Activated CD4-positive, CD25-positive, alpha-beta regulatory T cell (primary cell): ENCODE measurements at places on chromosomes 1 and 21.

DNA sequence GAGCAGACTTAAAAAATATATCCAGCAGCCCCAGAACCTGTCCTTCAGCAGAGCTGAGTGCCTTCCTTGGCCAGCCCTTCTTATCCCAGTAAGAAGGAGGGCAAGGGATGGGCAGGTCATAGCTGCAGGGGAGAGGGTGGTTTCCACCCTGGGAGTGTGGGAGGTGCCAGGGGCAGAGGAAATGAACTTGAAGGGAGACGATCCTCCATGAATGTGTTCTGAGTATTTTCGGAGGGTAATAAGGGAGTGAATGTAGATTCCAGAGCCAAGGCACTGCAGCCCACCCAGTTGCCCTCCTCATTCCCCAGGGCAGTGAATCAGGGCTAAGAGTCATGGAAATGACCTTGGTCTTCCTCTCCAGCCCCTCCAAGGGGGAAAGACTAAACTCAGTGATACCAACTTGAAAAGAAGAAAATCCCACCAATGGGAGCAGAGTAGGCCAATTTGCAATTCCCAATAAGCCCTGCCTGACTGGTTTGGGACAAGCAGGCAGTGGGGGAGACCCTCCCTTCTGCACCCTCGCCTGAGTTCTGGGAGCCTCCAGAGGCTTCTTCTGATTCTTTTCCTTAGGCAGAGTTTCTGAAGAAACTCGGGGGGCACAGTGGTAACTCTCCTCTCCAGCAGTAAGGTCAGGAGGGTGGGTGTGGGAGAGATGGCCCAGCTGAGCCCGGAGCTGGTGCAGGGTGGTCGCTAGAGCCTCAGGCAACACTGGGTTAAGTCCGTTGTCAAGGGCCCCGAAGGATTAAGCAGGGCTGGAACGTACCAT, 4.2 kb downstream of the MYOG start:
- no peak for DNase-seq

DNA sequence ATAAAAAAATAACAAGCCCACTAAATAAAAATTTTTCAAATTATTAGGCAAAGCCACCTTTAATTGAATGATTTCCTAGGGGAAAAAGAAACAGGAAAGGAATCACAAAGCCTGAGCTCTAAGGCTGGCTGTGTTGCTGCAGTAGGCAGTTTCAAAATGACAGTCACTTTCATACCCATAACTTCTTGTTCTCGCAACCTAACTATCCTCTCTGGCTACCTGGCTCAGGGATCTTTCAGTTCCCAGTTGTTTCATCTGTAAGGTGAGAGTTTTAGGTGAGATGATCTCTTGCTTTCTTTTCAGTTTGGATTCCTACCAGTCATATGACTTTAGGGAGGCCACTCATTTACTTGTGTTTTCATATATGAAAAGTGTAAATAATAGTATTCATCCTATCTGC, 226.1 kb downstream of the ASTN1 start:
- DNase-seq = no peak

GRCh38 chr1:38138498-38139233, 92.1 kb upstream of the POU3F1 start:
- DNase-seq = no peak

- DNase-seq = no peak
Measured at GRCh38 chr1:213724640-213725536, 262.9 kb upstream of the PROX1 start.

DNA sequence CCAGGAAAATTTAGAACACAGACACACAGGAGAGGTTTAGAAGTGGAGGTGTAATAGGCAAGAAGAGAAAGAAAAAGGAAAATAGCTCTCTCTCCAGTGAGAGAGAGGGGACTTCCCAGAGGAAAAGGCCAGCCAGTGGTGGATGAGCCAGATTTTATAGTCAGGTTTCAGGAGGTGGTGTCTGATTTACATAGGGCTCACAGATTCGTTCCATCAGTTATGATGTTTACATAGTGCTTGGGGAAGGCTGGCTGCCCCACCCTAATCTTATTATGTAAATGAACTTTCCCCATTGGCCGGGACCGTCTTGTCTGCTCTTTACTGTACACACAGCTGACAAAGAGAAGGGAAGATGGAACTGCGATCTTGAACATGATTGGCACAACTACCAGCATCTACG, 797.3 kb downstream of the PLA2G4A start:
- no peak for DNase-seq

GRCh38 chr1:43327549-43328292, 9.9 kb upstream of the MPL start:
- no peak for DNase-seq

- no peak for DNase-seq
Measured at GRCh38 chr1:174914991-174915390, 84.8 kb upstream of the CACYBP start.

- no peak for DNase-seq
Measured at GRCh38 chr1:99672530-99673213, 26.8 kb downstream of the PALMD start.

DNA sequence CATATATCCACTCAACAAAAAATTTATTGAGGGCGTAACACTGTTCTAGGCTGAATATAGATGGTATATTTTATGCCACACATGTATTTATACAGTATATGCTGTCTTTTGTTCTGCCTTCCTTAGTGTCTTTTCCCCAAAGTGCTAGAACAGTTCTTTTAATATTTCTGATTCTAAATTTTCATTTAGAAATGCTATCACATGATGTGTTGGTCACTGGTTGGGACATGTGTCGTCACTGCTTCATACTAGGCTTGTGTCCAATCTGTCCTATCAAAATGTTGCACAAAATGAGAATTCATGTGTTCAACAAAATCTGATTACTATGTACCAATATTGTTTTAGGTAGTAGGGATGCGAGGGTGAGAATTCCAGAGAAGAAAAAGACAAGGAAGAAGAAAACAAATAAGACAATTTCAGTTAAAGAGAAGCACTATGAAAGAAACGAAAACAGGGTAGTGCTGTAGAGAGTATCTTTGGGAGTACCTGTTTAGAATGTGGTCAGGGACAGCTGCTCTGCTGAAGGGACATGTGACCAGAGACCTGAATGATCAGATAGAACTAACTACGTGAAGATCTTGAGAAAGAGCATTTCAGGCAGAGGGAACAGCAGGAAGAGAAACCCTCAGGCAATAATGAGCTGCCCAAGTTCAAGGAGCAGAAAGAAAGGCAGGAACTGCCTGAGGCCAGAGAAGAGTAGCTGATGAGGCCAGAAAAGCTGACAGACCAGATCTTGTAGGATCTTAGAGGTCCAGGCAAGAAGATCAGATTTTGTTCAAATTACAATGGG, 1.3 kb downstream of the KMO start:
- no peak for DNase-seq

GRCh38 chr1:203036537-203036936, 10.2 kb downstream of the PPFIA4 start:
- DNase-seq = no peak

- DNase-seq = no peak
Measured at GRCh38 chr1:100127226-100127625, 5.5 kb downstream of the SASS6 start.

GRCh38 chr1:205246351-205247119, 18.8 kb downstream of the TMCC2 start:
- no peak for DNase-seq

GRCh38 chr1:2210084-2210653, 15.6 kb upstream of the FAAP20 start:
- no peak for DNase-seq

- DNase-seq = no peak
Measured at GRCh38 chr21:36254106-36254941, 65.7 kb upstream of the MORC3 start.

DNA sequence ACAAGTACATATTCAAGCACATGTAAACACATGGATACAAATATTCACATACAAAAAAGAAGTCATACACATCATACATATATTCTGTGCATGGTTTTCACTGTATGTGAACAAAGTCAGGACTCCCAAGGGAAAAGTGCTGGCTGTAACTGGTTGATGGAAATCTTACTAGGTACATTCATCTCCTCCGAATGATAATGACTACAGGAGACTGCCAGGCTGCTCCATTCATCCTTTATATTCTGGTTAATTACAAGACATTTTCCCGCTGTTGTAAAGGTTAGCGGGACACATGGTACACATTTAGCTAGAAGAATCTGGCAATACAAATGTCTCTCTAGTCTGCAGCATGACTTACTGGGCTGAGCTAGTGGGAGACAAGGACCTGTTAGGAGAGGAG, 26.2 kb upstream of the HMGB4 start:
- DNase-seq = no peak

- no peak for DNase-seq
Measured at GRCh38 chr1:2110738-2111673, 60.8 kb downstream of the PRKCZ start.

DNA sequence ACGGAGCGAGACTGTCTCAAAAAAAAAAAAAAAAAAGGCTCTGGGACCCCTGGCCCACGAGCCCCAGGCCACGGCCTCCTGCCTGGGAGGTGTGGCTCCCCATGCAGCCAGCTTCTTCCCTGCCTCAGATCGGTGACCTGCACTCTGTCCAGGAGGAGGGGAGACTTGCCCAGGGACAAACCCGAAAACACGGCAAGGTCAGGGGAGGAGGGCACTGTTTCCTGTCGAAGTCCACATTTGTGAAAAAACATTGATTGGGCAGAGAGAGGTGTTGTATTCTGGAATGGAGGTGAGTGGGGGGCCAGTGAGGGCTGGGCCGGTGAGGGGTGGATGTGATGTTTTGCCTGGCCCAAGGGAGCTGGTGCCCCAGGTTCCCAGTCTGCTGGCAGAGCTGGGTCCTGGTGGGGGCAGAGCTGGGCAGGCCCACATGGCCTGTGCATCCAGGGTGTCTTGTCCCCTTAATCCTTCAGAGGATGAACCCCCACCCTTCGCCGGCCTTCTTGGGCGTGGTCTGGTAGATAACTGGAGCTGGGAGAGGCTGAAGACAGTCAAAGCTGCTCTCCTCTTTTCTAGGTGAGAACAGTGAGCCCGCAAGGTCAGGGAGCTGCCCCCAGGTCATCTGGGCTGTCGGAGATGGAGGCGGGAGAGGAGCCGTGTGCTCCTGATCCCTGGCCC, 12.4 kb upstream of the FAAP20 start:
- no peak for DNase-seq

- DNase-seq = no peak
Measured at GRCh38 chr1:150235294-150235851, 539 bp downstream of the ANP32E start.

DNA sequence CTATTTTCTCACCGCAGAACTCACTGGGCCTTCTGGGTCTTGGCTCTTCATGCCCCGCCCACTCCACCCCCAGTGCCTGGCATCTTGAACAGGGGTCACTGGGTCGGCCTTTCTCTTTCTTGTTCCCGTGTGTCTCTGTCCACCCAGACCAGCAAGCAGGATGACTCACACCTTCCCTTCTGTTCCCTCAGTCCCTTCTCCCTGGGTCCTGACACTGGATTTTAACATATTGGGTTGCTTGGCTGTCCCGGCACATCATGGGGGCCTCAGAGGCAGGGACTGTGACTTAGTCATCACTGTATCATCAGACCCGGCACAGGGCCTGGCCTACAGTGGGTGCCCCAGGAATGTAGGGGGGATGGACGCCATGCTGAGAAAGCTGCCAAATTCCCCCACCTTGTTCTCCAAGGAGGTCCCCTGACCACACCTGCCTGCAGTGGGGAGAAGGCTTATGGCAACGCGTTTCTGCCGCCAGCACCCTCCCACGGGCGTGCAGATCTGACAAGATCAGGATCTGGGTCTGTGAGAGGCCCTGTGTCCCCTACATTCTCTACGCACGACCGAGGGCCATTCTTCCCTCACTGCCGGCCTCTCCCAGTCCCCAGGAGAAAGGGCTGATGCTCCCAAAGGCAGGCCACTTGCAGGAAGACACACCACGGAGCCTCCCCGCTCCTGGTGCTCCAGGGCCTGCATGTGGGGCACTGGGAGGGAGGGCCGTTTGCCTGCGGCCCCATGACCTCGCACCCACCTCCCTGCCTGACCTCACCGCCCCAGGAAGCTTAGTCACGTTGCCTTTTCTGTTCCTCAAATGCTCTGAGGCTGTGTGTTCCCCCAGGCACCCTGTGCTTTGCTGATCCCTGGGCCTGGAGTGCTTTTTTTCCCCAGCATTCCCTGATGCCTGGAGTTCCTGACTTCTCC, 157.2 kb upstream of the TMEM51 start:
- DNase-seq = no peak

DNA sequence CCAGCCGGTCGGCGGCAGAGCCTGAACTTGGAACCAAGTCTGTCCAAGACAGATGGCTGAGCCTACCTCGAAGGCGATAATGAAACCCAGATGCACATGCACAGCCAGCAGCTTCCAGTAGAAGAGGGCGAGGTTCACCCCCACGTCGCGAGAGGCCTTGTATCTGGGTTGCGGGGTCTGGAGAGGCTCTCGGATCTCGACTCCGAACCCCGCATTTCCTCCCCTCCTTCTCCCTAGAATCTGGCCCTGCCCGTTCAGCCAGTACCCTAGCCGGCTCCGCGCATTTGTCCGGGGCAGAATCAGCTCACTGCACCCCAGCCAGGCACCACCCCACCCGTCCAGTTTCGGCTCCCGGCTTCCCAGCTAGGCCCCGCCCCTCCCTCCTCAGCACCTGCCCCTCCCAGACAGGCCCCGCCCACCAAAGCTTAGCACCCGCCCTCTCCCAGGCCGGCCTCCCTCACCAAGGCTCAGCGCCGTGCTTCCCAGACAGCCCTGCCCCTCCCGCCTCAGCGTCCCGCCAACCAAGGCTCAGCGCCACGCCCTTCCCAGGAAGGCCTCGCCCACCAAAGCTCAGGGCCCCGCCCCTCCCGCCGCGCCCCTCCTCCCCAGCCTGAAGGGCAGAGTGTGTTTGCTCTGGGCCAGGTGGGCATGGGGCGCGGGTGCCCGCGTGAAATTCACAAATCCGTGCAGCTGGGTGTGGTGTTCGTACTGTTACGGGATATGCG, 4.8 kb upstream of the ARHGEF19 start:
- peak; percentile 82 for DNase-seq

DNA sequence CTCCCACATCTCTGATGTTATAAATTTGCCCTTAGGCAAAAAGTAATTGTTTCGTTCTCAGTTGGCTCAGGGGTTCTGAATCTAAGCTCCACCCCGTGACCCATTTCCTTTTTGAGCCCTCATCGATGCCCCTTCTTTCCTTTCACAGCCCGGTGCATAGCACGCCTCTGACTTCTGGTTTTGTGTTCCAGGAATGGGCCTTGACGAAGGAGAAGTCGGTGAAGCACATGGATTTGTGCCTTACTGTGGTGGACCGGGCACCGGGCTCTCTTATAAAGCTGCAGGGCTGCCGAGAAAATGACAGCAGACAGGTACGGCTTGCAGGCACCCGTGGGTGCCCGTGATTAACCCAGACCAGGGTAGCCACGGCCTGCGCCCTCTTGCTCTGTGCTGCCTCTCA, 151.9 kb downstream of the PGBD5 start:
- no peak for DNase-seq

DNA sequence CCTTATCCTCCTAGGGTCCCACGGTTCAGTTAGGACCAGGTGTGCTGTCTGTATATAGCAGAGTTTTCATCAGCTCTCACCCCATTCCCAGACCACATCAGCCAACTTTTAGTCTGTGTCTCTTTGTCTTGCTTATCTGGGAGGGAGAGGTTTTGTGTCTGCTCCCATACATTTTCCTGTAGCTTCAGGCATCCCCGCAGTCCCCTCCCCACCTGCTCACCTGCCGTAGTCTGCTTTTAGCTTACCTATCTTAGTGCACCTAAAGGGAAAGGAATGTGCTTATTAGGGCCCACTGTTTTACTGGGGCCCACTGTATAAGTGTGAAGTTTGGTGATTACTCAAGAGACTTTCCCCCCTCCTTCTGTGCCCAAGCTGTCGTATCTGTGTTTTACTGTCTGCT, 225.1 kb downstream of the PLA2G4A start:
- DNase-seq = no peak

GRCh38 chr21:46190491-46191131, 6.4 kb upstream of the SPATC1L start:
- DNase-seq = no peak
